ENCODE measurements at places on chromosomes 2 and 18.

GRCh38 chr2:36352701-36353100, 2.9 kb upstream of the CRIM1 start:
- no peak for DNase-seq

DNA sequence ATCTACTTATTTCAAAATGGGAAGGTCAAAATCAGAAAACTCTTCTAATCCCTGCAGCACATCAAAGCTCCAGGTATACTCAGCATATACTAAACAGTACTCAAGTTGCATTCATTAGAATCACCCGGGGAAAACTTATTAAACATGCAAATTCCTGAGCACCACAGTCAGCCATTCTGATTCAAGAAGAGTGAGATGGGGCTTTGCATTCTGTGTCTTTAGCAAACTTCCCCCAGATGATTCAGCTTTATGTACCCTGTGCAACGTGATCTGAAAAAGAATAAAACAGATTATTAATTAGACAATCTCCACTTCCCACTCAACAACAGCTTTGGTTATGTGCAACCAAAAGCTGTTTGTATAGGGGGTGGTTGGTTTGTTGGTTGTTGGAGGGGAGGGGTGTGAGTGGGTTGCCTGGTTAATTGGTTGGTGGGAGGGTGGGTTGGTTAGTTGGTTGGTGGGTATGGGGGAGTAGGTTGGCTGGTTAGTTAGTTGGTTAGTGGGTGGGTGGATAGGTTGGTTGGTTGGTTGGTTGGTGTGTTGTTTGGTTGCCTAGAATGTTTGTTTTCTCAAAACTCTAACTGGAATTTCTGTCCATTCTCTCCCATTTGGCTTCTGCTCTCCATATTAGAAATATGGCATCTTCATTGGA, 112.5 kb upstream of the AGAP1 start:
- DNase-seq, result no peak

GRCh38 chr2:43196768-43197587, 29.4 kb downstream of the ZFP36L2 start:
- no peak for DNase-seq

DNA sequence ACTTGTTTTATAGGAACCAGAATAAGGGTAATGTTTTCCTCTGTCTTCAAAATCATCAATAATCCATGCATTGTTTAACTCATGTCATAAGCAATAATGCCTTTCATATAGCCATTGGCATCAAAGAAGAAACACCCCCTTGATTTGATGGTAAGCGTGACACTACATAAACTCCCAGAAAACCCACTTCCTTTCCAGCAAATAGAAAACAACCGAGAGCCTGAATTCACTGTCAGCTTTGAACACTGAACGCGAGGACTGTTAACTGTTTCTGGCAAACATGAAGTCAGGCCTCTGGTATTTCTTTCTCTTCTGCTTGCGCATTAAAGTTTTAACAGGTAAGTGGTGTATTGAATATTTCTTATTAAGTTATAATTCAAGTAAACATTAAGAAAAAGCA, at the start of gene ICOS:
ICOS (plus strand) TSS at position 229 of the 400 bp plus-strand sequence; CDS start at position 281, 52 bp downstream.
- no peak for DNase-seq

DNA sequence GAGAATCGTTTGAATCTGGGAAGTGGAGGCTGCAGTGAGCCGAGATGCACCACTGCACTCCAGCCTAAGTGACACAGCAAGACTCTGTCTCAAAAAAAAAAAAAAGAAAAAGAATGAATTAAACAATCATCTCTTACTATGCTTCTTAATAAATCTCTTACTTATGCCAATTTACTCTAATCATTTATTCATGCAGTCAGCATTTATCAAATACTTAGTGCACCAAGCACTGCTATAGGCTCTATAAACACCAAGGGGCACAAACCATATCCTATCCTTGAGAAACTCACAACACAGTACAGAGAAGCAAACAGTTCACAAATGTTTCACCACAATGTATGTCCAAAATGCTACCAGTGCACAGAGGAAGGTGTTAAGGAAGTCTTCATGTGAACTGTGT, 189.4 kb downstream of the PDE11A start:
- no peak for DNase-seq

- no peak for DNase-seq
Measured at GRCh38 chr2:54670485-54671009, 52.9 kb upstream of the EML6 start.

- no peak for DNase-seq
Measured at GRCh38 chr2:147512206-147512605, 332.6 kb upstream of the ACVR2A start.

DNA sequence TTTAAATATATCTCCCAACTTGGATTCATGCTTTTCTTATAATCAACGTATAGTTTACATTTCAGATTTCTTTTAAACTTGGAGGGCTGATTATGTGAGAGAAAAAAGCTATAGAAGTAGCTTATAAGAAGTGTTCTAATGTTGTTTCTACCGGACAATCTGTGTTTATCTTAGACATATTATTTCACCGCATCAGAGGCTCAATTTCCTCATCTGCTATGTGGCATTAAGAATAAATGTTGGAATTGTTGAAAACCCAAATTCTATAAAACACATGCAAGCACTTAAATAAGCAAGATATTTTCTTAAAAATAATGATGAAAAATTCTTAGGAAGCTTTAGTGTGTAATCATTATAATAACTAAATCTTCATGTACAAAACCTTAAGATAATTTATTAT, 407.9 kb downstream of the HRH4 start:
- no peak for DNase-seq

- no peak for DNase-seq
Measured at GRCh38 chr2:105391763-105392662, 6.8 kb downstream of the FHL2 start.

DNA sequence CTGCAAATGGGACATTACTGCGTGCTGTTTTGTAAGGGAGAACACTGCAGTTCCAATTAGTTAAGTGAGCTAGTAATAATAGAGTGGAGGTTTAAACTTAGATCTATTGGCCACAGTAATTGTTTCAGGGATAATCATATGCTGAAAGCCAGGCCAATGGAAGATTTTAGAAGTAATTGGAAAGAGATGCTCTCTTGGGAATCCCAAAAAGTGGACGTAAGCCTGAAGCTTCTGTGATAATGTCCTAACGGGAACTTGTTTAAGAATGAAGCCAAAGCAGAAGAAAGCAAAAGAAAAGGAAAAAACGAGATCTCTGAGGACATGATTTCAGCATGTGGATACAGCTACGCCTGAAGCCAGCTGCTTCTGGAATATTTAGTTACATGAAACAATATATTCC, 594.6 kb downstream of the SLC4A3 start:
- DNase-seq, result no peak

DNA sequence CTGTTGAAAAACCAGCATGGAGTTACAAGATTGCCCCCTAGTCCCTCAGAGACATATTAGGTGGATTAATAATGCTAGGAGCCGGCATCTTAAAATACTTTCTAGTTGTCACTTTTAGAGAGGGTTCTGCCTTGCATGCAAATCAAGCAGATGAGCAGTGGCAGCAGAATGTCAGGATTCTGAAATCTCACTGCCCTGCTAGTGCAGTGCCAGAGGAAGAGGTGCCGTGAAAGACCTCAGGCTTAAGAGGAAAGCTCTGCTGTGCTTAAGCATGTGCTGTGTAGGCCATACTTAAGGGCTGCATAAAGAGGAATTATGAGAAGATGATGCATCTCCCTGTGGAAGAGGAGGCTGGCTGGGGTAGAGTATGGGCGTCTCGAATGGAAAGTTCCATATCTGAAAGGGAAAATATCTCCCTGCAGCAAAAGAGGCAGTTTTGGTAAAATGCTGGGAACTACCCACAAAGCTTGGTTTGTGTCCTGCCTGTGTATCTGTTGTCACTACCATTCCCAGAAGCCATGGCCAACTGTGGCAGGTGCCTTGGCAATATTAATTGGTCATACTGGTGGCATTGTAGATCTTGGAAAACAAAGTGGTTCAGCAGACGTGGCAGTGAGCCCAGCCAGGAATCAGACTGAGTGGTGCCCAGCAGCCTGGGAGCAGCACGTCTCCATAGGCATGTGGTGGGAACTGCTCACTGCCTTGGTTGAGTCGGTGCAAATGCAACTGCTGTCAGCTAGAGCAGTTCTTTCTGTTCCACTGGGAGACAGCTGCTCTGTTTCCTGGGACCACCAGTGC, 131.9 kb downstream of the EVA1A start:
- DNase-seq, result no peak

DNA sequence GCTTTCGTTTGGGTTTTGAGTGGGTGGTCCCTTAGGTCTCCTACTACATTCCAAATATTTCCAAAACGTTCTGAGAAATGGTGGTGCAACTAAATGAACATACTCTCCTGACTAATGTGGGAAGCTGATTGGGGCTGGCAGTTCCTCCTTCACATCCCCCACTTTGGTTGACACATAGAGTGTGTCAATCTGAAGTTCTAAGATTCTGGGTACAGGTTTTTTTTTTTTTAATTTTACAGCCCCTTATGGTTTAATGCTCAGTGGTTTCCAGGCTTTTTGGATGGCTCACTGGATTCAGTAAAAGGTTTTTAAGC, 58.4 kb upstream of the ITGB6 start:
- DNase-seq, result no peak

DNA sequence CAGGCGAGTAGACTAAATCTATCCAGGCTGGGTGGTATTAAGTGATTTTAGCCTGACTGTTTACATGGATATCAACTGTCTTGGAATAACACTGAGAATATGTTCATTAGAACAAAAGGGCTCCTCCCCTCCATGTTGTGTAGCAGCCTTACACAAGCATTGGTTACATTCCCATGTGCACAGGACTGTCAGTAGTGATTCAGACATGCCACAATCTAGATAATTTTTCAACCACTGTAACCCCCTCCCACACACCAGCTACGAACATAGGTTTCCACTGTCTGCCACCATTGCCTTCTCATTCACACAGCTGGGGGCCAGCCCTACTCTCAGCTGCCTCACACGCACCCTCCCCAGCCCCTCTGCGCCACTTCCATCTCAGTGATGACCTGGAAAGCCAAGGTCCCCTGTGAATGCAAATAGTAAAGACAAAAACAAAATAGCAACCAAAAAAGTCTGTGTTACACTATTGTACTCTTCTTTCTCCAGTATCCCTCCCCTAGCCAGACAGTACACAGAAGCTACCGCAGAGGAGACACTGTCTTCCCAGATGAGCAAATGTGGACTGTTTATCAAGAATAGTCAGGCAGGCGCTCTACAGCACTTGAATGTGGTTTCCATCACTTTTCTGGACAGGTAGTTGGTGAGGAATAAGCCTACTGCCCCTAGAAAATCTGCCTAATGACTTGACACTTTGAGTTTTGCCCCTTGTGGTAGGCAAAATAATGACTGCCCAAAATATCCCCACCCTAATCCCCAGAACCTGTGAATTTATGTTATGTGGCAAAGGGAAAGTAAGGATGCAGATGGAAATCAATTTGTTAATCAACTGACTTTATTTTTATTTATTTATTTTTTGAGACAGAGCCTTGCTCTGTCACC, 27.9 kb upstream of the TYMS start:
- DNase-seq, result no peak

DNA sequence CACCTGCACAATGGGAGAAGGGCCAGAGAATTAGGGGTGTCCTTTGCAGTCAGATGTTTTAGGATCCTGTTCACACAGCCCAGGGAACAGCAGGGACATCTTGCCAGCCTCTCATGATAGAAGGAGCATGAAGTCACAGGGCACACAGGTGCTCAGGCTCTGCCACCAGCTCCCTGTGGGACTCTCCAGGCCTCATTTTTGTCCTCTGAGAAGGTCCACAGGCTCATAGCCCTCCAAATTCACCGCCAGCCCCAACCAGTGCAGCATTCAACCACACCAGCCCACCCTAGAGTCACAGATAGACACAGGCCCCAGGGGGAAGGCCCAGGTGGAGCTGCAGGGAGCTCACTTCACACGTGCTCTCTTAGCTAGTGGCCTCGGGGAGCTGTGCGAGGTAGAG, 391.7 kb downstream of the TNS1 start:
- DNase-seq, result no peak

DNA sequence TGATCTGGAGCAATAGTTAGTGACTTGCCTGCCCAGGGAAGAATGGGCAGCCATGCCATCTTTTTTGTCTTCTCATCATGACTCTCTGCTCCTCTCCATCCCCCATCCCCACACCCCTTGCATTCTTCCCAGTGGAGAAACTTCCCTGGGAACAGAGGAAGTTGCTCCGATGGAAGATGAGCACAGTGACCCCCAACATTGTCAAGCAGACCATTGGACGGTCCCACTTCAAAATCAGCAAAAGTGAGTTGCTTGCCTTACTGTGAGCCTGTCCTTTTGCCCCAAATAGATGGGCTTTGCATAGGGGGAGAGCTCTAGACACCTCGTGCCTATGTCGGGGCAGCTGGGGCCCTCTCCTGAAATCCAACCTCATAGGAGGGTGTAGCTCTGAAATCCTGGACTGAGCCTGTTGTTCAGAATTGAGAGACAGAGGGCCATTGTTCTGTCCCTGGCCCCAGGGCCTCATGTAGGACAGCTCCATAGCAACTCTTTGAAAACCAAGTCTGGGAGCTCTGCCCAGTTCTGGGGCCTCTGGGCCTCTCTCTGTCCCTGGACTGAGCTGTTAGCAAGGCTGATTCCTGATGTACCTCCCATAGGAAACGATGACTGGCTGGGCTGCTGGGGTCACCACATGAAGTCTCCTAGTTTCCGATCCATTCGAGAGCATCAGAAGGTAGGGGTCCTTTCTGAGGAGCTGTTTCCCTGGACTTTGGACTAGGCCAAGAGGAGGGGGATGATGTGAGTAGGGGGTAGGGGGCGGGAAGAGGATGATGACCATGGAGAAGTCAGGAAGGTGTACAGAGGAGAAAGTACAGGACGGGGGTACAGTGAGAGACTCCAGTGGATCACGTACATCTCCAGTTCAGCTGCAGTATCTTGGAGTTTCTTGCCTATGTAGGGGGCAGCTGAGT, 35.2 kb downstream of the TTLL4 start:
- DNase-seq, result no peak

- no peak for DNase-seq
Measured at GRCh38 chr2:120930864-120931263, 195.2 kb downstream of the GLI2 start.

- DNase-seq, result no peak
Measured at GRCh38 chr2:174600349-174600748, 2.7 kb upstream of the WIPF1 start.

DNA sequence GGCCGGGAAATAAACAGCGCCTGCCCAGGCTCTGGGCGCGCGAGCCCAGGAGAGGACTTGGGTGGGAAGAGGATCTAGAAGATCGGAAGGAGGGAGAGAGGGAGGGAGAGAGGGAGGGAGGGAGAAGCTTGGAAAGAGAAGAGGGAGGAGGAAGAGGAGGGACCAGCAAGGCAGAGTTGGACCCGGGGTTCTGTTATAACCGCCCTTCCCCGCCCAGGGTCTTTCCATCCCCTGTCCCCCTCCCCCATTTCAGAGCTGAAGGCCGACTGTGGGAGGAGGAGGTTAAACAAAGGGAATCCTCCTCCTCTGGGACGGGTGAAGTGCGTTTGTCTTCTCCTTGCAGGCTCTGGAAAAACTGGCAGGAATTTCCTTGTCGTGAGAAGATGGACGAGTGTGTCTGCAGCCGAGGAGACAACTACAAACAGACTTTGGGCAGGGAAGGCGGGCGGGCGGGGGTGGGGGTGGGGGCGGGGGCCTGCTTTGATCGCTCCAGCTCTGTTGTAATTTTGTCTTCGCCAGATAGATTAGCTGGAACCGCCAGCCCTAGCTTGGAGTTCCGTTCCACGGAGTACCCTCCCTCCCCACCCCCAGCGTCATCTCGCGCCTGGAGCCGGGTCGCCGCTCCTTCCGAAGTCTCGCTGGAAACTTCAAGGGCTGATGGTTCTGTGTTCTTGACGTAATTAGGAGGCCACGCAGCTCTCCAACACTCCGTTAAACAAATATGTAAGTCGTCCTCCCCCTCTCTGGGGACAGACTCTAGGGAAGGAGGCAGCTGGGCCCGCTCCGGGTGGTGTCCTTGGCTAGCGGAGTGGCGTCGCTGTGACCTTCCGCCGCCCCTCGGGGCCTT, 6.4 kb upstream of the SP9 start:
- DNase-seq, result no peak
